Left cardiac atrium (tissue), 4 donors: ENCODE measurements at places on chromosomes 5 and 9. TPM values are rescaled to one million over a fixed set of nuclear protein-coding genes. Genes with fewer than 3 reads are reported as not detected.

GRCh38 chr5:32848681-32849080 is 137.6 kb downstream of the NPR3 start:
- no peak for DNase-seq

Gene CDH10
- 0.24 TPM for total RNA-seq

GRCh38 chr5:101112645-101113044 is 209.6 kb upstream of the ST8SIA4 start:
- no peak for DNase-seq

GRCh38 chr5:52469420-52469819 is 318.3 kb upstream of the ITGA1 start:
- no peak for DNase-seq

Gene HTR1A
- total RNA-seq = not detected

DNA sequence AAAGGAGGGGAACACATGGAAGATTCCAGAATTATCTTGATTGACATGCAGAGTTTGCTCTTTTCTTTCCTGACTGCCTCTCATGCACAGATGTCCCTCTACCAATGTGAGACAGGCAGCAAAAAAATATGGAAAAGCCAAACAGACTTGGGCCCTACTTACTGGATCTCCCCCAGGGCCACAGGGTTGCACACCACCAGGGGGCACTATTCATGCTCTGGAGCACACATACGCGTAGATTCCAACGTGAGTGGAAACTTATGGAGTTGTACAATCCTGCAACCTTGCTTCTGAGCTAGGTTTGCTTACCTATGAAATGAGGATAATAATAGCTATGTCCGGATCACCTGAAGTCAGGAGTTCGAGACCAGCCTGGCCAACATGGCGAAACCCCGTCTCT is 319.5 kb downstream of the ARHGEF28 start:
- no peak for DNase-seq
